Left lung (tissue), 14 donors: ENCODE measurements at places on chromosomes 7 and 10.

- DNase-seq = no peak
Observed at GRCh38 chr7:104341546-104341945, 13.1 kb downstream of the LHFPL3 start.

- no peak for DNase-seq
Observed at GRCh38 chr10:50882540-50882983, 2.9 kb downstream of the A1CF start.

GRCh38 chr7:148535217-148535616, 55.3 kb upstream of the C7orf33 start:
- DNase-seq = no peak

- DNase-seq = no peak
Observed at GRCh38 chr7:91446819-91447218, 182.6 kb downstream of the FZD1 start.

DNA sequence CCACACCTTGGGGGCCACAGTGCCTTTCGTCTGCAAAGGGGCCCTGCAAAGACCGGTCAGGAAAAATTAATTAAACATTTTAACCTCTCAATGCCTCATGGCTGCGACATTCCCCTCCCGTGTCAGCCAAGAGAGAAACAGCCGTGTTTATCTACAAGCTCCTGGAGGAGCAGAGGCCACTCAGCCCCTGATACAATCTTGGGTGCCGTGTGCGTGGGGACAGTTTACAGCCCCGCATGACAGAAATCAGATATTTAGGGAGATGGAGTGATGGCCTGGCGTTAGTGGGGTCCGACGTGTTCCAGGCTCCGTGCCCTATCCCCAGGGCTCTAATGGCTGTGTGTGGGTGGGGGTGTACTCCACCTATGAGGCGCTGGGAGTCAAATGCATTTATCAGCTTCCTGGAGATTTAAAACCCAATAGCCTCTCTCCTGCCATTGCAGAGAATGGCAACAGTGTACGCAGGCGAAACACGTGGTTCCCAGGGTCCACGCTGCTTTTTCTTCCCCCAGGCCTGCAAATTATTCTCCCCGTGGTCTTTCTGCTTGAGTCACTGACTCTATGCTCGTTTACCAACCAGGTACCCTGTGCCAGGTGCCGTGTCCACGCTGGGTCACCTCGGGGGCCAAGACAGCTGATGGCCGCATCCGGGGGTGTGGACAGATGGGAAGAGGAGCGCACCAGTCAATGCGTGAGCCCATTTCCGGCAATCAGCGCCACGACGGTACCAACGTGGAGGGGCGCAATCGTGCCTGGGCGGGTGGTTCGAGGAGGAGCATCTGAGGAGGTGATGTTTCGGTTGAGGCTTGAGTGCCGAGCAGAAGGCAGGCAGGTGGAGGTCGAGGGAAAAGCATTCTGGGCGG, 26.6 kb upstream of the PSMG3 start:
- no peak for DNase-seq

DNA sequence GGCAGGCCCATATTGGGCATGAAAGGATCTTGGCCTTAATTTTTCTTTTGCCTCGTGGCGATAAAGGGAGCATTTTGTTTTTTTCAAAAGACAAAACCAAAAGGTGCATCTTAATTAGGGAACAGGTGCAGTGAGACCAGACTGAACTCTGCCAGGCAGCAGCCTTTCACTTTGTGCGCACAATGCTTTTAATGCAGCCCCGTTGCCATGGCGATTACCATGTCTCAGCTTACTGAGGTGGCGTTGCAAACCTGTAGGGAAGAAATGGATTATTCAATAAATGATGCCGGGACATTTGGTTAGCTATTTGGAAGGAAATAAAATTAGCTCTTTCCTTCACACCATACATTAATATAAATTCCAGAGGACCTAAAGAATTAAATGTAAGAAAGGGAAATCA, 61.9 kb downstream of the MYL10 start:
- no peak for DNase-seq
